Daoy (cell line): ENCODE measurements at places on chromosomes 5 and 9.

GRCh38 chr9:118984607-118985006 lies 384.6 kb downstream of the BRINP1 start:
- no peak for DNase-seq

- no peak for DNase-seq
These were observed 230.0 kb upstream of the RGMB start for GRCh38 chr5:98543490-98543889.

DNA sequence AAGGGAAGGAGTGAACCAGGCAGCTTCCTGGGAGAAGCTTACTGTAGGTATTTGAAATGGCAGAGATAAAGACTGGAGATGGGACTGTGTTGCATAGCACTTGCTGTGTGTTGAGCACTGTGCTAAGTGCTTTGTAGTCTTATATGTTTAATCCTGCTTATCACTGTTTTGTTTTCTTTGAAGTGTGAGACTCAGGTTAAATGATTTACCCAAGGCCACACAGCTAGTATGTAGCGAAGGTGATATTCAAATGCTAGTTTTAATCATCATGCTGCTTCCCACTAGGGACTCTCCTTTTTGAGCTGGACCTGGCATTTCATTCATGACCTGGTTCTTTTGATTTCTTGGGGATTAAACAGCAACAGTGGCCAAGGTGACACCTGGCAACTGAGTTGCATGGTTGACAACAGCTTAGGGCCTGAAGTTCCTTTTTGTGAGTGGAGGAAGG lies 35.3 kb upstream of the SPRY4 start:
- no peak for DNase-seq

DNA sequence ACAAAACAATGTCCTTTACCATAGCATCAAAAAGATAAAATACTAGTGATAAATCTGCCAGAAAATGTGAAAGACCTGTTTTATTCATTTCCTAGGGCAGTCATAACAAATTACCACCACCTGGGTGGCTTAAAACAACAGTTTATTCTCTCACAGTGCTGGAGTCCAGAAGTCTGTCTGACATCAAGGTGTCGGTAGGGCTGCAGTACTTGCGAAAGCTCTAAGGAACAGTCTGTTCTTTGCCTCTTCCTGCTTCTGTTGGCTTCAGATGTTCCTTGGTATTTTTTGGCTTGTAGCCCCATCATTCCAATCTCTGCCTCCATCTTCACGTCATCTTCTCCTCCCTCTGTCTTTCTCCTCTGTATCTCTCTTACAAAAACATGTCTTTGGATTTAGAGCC lies 51.0 kb downstream of the PTPDC1 start:
- no peak for DNase-seq

- DNase-seq = no peak
These were observed 1992.1 kb upstream of the NUDT12 start for GRCh38 chr5:105554568-105555169.

- DNase-seq = no peak
These were observed 30.2 kb upstream of the PITX1 start for GRCh38 chr5:135064235-135064570.

DNA sequence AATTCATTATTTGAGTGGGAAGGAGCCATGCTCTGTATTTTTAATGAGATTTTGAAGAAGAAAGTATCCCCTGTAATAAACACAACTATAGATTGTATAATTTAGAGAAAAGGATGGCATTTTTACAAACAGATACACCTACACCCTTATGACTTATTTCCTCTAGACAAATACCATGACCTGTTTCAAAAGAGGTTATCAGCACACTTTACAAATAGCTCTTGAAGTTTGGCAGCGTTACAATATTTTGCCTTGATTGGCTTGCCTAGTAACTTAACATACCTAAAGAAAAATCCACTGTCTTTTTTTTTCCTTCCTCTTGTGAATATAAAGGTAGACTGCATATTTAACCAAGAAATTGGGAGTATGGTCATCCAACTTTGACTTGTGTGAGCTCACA lies 28.5 kb upstream of the CETN3 start:
- no peak for DNase-seq

GRCh38 chr9:93159601-93160471 lies 24.1 kb upstream of the WNK2 start:
- peak; percentile 93 for DNase-seq

GRCh38 chr5:142151436-142152383 lies 43.1 kb downstream of the NDFIP1 start:
- peak; percentile 59 for DNase-seq

- DNase-seq = peak; percentile 41
These were observed 216.5 kb downstream of the PDZD2 start for GRCh38 chr5:31855134-31856040.

DNA sequence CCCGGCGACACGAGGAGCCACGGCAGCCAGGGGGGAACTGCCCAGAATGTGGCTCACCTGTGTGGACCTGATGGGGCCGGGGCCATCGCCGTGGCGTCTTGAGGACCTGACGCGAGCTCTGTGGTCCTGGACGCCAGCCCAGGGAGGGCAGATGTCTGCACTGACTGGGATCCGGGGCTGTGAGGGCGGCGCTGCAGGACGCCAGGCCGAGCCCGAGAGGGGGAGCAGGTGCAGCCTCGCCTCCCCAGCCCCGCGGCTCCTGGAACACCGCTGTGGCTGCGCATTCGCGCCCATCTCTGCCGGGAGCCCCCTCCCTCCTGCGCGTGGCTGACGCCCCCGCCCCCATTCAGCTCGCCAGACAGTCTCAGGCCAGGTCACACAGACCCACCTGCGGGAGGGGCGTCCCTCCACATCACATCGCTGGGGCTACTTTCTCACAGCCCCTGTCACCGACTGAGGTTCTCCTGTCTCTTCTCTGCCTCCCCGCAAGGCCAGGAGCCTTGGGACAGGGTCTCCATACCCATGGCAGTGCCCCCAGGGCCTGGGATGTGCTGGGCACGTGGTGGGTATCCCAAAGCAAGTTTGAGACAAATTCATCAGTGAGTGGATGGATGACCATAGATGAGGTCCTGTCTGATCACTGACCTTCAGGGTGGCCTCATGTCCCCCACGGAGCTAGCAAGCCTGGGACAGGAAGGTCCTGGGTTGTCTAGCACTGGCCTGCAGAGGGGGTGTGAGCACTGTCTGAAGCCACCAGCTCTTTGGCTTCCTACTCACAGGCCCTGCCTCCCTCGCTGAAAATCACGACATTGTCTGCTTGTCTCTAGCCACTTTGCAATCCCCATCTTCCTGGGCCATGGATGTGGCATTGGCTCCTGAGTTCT lies 47.3 kb downstream of the RASGEF1C start:
- DNase-seq = peak; percentile 6

DNA sequence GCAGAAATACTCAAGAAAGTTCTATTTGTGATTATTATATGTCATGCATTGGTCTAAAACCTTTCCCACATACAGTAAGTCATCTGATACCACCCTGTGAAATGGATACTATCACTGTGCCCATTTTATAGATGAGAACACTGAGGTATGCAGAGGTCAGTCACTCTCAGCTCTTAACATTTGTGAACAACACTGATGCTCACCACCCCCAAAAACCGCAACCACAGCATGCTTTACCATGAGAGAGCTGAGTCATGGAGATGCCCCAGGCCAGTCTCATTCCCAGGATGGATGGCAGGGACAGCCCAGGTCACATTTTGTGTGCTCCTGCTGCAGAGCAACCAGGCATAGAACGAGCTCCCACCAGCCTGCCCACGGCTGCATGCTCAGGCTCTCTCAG lies 53.5 kb upstream of the IRX1 start:
- peak; percentile 90 for DNase-seq

GRCh38 chr5:82374637-82375036 lies 96.5 kb upstream of the RPS23 start:
- no peak for DNase-seq

DNA sequence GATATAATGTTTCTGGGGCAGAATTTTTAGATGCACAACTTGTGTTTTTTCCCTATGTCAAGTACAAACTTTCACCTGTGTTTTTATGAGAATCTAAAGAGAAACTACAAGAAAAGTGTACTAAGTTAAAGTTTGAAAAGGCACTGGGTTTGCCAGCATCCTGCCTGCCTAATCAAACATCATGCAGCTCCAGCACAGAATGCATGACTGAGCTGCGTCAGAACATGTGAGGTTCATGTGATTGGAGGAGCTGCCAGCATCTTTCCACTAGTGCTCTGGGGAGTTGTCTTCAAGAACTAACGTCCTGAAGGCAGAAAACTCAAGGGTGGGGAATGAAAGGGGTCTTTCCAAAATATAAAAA lies 46.1 kb upstream of the RIC1 start:
- peak; percentile 29 for DNase-seq

DNA sequence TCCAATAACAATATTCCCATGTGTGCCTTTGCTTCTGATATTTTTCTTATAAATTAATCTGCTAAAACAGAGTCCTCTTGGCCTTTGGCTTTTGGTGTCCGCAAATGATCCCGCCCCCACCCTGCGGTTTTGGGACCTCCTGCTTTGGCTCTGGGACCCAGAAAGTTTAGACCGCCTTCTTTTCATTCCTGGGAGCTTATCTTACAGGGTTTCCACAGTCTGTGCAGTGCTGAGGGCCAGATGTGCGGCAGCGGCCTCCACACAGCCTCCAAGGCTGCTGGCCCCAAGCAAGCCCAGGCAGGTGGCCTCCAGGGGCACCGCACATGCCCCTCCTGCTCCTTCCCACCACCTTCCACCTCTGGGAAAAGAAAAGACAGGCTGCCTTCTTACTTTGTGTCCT lies 191.5 kb downstream of the ERCC6L2 start:
- no peak for DNase-seq

GRCh38 chr9:137056739-137057415 lies 3.0 kb upstream of the ENTPD2 start:
- no peak for DNase-seq

DNA sequence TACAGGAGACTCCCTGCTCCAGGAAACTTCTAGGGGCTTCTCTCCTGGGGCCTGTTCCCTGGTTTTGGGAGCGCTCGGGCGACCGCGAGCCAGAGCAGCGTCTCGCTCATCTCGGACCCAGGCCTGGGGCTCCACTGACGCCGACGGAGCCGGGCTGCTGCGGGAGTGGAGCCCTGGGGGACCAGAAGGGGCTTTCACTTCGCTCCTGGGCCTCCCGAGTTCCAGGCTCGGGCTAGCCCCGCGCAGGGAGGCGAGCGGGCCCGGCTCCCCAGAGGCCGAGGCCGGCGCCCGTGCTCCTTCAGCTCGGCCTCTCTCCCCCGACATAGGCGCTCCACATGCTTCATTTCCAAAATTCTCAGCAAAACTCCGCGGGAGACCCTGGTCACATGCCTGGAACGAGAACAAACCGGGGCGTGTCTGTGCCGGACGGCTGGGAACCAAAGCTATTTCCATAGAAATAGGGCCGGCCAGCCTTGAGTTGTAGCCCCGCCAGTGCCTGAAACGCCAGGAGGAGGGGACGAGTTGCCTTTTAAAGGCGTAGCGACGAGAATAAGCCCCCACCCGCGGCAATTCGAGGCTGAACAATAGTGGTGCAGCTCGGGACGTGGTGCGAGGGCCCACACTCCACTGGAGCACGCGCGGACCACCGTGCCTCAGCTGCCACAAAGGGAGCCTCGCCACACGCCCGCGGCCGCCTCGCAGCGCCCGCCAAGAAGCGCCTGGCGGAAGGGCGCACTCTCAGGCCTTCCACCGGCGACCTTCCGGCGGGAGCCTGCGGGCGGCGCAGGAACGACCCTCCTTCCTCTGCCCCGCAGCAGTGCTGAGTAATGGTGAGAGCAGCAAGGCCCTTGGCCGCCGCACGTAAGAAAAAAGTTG lies 1.1 kb upstream of the G3BP1 start:
- peak; percentile 34 for DNase-seq

GRCh38 chr5:30626557-30626956 lies 566.9 kb upstream of the CDH6 start:
- no peak for DNase-seq

DNA sequence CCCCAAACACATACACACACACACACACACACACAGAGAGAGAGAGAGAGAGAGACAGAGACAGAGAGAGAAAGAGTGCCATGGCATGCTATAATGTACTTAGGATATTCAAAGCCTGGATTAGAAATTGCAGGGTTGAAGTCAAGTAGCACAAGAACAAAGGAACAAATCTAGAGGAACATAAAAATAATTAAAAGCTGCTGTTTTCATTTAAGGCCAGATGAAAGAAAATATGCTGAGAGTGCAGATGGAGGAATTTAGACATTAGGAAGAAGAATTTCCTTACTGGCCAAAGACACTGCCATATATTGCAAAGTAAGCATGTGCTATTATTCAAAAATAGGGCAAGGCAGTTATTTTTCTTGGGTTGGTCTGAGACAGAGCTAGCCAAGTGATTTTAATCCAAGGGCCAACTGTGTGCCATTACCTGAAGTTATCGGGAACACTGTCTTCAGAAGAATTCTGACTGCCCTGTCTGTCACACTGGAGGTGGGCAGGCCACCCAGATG lies 31.7 kb downstream of the HSD17B3 start:
- DNase-seq = no peak

DNA sequence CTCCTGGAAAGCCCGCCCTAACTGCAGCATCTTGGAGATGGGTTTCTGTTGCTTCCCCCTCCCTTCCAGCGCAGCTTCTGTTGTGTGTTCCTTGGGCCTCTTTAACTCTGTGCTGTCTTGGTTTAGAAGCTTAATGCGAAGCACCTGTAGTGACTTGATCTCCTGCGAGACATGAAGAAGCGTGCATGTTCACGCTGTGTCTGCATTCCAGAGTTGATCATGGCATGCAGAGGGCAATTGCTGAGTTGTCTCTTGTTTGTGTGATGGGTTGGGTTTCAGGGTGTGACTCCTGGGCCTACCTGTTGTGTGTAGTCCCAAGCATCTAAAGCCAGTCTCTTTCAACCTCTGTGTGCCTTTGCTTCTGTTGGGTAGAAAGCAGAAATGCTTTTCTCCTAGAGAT lies 155.6 kb downstream of the SMARCA2 start:
- no peak for DNase-seq

- DNase-seq = no peak
These were observed 121.9 kb upstream of the NFIB start for GRCh38 chr9:14435871-14436270.

DNA sequence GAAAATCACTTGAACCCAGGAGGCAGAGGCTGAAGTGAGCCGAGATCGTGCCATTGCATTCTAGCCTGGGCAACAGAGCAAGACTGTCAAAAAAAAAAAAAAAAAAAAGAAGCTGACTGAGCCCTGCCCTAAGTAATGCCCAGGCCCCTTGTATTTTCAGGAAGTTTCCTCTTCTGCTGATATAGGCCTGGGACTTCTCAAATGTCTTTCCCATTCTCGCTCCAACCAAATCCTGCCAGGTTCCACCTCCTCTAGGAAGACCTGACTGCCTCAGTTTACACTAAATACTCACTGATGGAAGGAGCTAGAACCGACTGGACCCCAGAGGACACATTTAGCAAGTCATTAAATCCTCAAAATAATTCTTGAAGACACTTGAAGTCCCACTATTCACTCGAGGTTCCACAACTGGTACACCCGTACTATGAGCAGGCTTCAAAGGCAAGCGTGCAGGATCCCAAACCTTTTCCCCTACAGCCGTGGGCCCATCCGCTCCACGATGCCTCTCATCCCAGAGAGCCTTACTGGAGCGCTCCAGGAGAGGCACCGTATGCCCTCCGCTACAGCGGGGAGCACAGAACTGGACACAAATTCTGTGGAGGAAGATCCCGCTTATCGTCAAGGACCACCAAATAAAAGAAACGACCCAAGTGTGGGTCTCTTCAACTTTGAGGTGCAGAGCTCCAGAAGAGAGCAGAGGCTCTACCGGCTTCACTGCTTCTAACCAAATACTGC lies 676 bp downstream of the NOL6 start:
- DNase-seq = no peak
